ENCODE measurements at places on chromosomes 7 and 10. TPM values are rescaled to one million over a fixed set of nuclear protein-coding genes. Genes with fewer than 3 reads are reported as not detected.

The BLNK gene
- total RNA-seq, result not detected

The PFKFB3 gene
- 38.5 TPM for total RNA-seq

The CNPY1 gene
- not detected for total RNA-seq

The MACROH2A2 gene
- total RNA-seq, result 2.9 TPM

The SOSTDC1 gene
- total RNA-seq, result not detected

The HOXA1 gene
- total RNA-seq, result not detected

The TMEM184A gene
- total RNA-seq, result under 0.01 TPM

The ADAMTS14 gene
- 4.2 TPM for total RNA-seq

The SAMD9 gene
- total RNA-seq, result 19.7 TPM

The MICALL2 gene
- total RNA-seq, result 20.9 TPM

The DPYSL4 gene
- 7.6 TPM for total RNA-seq

Data from regular cardiac myocyte (primary cell).